Thyroid gland (tissue), 4 donors: ENCODE measurements at places on chromosomes 13 and 19. TPM values are rescaled to one million over a fixed set of nuclear protein-coding genes. Genes with fewer than 3 reads are reported as not detected.

DNA sequence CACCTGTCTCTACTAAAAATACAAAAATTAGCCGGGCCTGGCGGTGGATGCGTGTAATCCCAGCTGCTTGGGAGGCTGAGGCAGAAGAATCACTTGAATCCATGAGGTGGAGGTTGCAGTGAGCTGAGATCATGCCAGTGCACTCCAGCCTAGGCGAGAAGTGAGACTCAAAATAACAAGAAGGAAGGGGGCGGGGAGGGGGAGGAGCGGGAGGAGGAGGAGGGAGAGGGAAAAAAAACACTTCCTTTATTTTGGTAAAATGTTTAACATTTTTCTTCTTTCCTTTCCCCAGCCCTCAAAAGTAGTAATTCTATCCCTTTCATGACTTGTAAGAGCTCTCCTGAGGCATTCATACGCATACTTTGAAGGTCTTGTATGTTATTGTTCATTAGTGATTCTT, 44.3 kb downstream of the SPRY2 start:
- no peak for DNase-seq

- peak; percentile 19 for DNase-seq
These were observed 30.5 kb downstream of the ZNF701 start for GRCh38 chr19:52600639-52601024.

GRCh38 chr13:102930566-102930965, 84.7 kb downstream of the ERCC5 start:
- no peak for DNase-seq

PRTN3 gene
- total RNA-seq = not detected

DNA sequence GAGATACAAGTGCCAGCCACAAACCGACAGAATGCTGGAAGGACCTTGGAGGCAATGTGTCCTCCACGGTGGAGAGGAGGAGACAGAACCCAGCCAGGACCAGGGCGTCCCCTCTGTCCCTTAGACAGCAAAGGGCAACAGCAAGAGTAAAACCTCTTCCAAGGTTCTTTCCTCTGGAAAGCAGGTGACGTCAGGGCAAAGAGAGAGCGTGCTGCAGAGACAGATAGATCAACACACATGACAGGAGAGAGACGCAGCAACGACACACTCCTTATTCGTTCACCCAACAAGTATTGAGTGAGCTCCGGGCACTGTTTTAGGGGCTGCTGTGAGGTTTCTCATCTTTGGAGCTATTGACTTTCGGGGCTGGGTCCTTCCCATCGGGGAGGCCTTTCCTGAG, 1.3 kb upstream of the GALP start:
- no peak for DNase-seq

CAPS gene
- total RNA-seq = 36.7 TPM

DNA sequence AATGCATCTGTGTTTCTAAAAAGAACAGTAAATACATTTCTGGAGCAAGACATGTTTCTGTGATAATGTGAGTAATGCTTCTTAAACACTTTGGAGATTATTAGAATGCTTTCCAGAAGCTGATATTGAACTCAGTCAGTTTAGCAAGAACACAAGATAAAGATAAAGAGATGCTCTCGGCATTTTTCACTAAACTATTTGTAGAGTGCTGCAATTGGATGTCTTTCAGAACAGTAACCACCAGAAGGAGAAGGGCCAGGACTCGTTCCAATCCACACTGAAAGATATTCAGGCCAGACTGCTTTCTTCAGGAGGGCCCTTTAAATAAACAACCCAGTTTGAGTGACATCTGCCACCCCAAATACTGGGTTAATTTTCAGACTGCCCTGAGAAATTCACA, 456.0 kb downstream of the TBC1D4 start:
- DNase-seq = no peak
